ENCODE measurements at places on chromosomes 16 and 17.

DNA sequence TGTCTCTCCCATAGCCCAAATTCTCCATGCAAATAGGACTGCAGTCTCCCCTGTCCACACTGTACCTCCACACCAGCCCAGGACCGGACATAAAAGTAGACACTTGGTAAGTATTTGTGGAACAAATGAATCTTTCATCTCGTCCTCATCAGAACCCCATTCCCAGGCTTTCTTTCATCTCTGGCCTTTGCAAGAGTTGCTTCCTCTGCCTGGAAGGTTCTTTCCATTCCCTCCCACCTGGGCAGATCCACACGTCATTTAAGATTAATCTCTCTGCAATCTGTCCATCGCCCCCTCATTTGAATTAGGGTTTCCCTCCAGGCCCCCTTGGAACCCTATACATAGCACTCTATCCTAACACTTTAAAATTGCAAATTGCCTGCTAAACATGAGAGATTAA lies 3.9 kb upstream of the NXPH3 start:
- DNase-seq = no peak

DNA sequence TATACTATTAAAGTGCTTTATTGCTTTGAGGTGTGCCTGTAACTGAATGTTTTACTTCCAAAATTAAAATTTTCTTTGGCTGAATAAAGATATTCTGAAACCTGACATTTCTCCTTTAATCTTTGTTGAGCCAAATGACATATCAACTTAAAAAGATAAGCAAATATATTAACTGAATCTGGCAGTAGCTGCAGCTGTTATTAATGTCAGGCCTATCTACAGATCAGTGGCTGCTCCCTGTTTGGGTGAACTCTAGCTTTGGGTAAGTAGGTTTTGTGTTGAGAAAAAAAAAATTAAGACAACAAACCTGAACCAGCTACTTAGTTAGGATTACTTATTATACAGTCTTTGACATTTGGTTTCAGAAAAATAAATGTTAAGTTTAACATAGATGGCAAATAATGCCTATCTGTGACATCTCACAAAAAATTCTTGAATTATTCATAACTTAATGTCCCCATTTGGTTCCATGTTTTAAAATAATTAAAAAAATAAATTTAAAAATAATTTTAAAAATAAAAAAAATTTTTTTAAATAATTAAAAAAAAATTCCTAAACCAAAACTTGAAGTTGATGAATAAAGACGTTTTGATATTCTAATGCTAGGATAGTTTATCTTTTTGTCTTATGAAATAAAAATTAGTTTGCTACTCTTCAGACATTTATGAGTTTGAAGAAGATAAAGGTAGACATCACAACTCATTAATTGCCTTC lies 19.8 kb downstream of the CPD start:
- DNase-seq = no peak

DNA sequence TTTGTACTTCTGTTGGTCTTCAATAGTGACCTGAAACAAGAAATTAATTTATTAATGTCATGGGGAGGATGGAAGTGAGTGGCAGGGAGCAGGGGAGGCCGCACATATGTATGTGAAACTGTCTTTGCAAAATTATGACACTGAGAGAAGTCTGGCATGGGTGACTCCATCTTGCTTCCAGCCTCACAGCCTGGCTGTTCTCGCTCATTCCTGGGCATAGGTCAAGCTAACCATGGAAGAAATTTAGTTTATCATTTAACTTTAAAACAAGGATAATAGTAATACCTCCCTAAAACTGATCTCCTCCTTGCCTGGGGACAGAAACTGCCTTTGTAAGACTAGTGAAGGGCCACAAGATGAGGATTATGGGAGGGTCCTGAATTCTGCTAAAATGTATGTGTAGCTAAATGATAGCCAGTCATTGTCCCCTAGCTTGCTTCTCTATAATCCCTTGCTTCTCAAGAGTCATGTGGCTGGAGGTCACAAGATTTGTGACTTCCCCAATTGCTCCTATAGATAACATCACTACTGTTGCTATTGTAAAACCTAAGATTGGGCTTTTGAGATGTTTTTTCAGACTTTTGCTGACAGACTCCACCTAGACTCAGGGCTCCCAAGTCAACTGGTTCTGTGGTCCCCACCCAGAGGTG lies 126.0 kb downstream of the HS3ST3A1 start:
- no peak for DNase-seq

DNA sequence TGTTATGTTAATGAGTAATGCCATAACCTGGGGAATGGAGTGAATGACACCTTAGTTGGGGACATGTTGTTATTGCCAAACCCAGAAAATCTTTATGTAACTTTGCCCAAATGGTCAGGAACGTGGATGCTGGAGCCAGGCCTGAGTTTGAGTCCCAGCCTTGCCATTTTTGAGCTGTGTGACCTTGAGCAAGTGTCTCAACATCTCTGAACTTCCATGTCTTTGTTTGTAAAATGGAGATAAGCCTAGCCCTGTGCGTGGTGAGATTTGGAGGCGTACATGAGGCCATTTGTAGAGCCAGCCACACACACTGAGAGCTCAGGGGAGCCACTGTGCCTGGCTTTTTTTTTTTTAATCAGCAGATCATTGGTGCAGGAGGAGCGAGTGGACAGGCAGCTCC lies 247.3 kb downstream of the FOXL1 start:
- DNase-seq = no peak

- no peak for DNase-seq
Measured at GRCh38 chr17:52524096-52524637, 365.7 kb upstream of the CA10 start.

DNA sequence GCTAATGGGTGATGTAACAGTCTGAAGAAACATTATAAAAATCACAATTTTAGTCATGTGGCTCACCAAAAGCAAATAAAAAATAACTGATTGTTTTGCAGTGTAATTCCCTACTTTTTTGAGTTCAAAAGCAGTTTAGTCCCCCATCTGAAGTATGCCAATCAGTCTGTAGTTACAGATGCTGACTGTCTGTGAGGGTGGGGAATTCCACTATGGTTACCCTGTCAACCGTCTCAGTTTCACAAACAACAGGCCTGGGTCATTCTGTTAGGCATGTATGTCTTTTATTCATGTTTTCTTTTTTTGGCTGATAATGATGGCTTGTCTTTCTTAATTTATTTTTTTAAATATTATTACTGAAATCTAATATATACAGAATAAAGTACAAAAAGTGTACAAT lies 69.3 kb downstream of the STXBP4 start:
- no peak for DNase-seq

- no peak for DNase-seq
Measured at GRCh38 chr17:57484826-57485565, 228.7 kb downstream of the MSI2 start.

- DNase-seq = no peak
Measured at GRCh38 chr17:70658317-70658716, 489.0 kb downstream of the KCNJ2 start.

DNA sequence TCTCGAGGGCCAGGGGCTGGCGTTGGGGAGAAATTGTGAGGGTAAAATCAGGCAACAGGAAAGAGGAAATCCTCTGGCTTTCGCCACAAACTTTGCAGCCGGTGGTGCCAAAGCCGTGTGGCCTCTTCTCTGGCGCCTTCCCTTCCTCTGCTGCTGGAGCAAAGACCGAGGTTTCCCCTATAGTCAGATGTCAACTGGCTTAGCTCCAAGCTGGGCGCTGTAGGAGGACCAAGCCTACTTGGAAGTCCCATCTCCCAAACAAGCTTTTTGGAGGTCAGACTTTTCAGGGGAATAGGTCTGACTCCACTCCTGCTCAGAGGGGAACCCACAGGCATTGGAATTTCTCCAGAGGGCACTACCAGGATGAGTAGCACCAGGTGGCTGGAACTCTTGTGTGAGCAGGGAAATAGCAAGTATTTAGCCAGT lies 5.0 kb downstream of the IGFBP4 start:
- no peak for DNase-seq

GRCh38 chr17:28685366-28685765 lies 23.4 kb downstream of the SUPT6H start:
- DNase-seq = no peak

DNA sequence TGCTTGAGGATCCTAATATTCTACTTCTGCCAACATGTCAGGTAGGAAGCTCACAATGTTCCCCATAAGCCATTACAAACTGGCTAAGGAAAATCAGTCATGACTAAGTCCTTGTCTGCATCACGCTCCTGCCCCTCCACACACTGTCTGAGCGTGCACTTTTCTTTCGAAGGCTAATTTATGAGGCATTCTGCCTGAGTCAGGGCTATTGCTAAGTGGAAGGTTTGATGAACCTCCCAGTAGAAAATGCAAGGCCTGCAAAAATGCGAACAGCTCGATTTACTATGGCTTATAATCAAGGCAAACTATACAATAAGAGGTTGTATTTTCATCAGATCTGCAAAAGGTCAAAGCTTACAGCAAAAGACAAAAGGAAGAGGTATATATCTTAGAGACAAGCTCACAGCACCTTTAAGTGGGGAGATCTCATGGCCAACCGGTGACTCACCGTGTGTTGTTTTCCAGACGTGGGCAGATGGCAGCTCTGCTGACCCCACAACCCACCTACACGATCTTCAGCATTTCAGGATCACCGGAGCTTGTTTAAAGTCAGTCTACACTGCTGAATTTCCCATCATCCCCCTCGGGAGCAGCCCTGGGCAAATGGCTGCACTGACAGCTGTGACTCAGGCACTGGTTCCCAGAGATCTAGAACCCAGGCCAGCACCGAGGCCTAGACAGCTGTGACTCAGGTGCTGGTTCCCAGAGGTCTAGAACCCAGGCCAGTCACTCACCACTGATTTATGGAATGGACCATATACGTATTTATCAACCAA lies 26.1 kb downstream of the MEAK7 start:
- no peak for DNase-seq

GRCh38 chr16:50188619-50189136 lies 35.6 kb downstream of the TENT4B start:
- DNase-seq = no peak

DNA sequence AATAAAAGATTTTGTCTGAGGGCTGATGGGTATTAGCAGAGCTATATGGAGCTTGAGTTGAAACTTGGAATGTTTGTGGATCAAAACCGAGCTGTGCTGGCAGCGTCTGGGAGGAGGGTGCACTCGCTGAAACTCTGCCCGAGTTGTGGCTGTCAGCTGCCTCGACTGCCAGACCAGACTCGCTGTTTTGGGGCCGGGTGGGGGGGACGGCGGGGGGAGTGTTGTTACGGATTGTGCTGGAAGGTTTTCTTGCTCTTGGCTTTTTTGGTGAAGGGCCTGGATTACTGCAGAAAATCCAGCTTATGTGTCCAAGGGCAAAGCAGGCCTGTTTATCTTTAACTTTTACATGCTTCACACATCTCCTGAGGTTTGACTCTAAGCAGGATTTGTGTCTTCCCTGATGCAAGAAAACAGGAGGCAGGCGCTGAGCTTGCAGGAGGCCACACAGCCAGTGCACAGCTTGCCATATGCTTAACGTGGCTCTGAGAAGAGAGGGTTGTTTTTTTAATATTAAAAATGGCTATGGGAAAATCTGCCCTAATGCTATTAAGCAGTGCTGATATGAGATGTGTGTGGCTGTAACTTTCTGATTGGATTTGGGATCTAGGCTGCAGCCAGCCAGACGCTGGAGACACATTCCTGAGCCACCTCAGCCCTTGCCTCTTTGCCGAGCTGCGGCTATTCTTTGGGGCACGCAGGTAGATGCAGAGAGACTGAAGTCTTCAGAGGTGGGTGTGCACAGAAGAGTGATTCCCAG lies 20.5 kb upstream of the RPTOR start:
- DNase-seq = no peak

- DNase-seq = no peak
Measured at GRCh38 chr16:56848029-56848936, 16.7 kb upstream of the SLC12A3 start.

DNA sequence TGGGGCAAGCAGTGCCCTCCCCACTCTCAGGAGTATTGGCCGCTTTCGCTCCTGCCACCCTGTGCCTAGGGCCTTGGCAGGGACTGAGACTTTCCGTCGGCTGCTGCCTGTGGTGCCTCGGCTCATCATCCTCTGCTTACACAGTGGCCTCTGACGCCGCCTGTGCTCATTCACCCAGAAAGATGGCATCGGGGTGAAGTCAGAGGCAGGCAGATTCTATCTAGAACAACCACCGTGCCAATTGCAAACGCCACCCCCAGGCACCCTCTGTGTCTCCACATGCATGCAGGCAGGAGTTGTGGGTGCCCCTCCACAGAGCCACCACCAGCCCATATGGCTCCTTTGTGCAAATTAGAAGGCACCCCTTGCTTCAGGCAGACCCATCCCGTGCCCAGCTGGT lies 154.2 kb upstream of the GSE1 start:
- DNase-seq = no peak

GRCh38 chr17:610276-610675 lies 104.4 kb downstream of the VPS53 start:
- no peak for DNase-seq

- DNase-seq = no peak
Measured at GRCh38 chr17:6924208-6924607, 71.6 kb upstream of the ALOX12 start.

- DNase-seq = no peak
Measured at GRCh38 chr17:4130715-4131114, 12.1 kb downstream of the ZZEF1 start.

DNA sequence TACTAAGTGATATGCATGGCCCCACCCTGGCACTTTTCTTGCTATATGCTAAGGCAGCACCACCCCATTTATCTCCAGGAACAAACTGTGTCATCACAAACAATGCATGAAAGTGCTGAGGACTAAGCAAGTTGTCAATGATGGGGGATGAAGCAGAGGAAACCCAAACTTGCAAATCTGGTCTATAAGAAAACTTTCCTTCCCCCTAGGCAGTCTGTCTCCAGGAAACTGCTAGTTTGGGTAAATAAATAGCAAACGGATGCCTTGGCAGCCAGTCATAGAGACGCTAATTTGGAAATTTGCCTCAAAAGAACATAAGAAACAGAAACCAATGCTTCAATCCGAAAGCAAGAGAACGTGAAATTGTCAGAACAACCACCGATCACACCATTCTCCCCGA lies 5.6 kb upstream of the HSBP1 start:
- no peak for DNase-seq

DNA sequence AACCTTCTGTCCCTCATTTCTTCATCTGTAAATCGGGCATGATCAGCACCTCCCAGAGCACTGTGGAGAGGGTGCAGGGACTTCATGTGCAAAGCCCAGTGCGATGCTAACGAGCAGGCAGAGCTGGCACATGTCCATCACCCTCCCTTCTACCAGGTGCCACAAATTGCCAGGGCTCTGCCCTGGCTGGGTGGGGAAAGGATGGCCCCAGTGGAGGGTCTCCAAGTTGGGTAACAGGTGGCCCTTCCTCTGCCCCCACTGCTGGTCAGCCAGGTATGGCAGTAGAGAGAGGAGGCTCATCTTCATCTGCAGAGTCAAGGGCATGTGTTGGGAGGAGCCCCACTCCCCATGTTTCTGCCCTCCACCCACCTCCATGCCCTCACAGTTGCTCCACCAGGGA lies 61.5 kb upstream of the CDH5 start:
- DNase-seq = no peak

DNA sequence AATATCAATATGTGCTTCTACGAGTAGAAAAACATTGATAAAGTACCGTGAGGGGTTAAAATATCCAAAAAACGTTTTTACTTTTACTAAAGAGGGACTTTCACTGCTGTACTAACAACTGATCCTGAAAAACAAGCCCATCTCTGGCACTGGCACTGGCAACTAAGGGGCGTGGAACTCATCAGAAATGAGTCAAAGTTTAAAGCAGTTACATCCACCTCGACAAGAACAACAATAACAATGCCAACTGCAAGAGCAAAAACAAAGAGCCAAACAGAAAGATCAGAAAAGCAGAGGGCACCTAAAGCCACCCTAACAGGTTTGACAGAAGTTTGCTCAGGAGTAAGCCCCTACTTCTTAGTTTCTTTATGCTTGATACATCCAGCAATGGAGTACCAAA lies 13.1 kb downstream of the MBTPS1 start:
- no peak for DNase-seq
